ENCODE measurements at places on chromosomes 13 and 19.

- DNase-seq, result no peak
Observed at GRCh38 chr13:33188093-33188882, 97.3 kb downstream of the STARD13 start.

- no peak for DNase-seq
Observed at GRCh38 chr19:2538096-2538757, 62.3 kb downstream of the GADD45B start.

DNA sequence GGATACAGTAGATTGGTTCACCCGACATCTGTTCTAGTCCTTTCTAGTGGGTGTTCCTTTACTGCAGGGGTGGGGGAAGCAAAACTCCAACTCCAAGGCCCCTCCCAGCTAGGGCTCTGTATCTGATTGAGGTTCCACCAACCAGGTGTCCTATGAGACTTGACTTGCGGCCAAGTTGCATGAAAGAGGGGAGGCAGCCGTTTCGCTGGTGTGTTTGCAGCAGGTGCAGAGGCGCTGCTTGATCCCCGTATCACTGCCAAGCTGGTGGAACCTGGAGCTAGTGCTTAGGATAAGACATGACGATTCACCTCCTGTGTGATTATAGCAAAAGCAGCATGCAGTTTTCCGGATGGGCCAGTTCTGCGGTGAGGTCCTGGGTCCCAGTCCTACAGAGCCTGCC lies 338.2 kb downstream of the UQCRFS1 start:
- DNase-seq, result peak; percentile 67

DNA sequence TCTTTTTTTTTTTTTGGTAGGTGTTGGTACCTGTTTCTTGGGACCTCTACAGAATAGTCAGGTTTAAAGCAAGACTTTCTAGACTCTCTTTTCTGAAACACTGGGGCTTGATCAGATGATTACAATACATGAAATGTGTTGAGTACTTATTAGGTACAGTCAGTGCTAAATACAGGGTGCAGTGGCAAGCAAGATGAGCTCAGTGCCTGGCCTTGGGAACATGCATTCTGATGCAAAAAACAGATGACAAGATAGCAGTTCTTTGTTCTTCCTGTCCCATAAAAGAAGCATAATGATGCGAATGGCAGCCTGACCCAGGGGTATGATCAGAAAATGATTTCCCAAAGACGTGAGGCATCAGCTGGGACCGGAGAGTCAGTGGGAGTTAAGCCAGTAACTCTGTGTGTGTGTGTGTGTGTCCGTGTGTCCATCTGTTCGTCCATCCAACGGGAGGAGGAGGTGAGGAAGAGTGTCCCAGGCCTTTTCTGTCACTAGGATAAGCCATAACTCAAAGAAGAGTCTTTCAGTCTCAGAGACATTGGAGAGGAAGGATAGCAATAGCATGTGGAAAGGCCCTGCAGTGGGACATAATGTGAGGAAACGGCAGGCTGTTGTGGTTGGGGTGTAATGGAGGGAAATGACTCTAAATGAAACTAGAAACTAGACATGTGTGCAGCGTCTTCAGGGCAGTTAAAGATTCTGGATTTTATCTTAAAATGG lies 32.2 kb downstream of the SLAIN1 start:
- no peak for DNase-seq

DNA sequence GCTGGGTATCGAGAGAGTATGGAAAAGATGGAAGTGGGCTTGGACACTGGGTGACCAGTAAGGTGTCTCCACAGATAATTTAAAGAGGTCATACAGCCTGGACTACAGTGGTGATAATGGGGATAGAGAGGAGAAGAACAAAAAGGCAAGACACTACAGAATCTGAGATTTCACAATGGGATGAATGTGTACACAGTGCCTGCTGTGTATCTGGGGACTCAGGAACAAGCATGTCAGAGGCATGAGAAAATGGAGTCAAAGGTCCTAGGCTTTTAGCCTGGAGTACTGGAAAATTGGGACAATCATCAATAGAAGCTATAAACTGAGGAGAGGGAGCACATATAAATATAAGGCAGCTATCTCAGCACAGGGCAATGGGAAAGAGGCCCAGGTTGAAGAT lies 69.4 kb downstream of the TSC22D1 start:
- DNase-seq, result no peak

DNA sequence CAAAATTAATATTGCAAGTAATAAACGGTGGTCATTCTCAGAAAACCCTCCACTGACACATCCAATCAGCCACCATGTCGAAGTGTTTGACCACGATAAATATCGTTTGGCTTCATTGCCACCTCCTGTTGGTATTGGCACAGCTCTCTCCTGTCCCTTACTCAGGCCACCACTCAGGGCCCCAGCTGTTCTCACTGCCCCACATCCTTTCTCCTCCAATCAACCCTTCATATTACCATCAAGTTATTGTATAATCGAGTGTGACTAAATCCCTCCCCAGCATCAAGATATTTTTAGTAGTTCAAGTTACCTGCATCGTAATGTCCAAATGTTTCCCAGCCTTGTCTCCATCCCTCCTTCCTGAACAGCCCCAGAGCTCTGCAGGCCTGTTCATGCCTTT lies 50.4 kb downstream of the SACS start:
- DNase-seq, result no peak

GRCh38 chr19:870963-871401 lies 11.5 kb downstream of the CFD start:
- peak; percentile 88 for DNase-seq

DNA sequence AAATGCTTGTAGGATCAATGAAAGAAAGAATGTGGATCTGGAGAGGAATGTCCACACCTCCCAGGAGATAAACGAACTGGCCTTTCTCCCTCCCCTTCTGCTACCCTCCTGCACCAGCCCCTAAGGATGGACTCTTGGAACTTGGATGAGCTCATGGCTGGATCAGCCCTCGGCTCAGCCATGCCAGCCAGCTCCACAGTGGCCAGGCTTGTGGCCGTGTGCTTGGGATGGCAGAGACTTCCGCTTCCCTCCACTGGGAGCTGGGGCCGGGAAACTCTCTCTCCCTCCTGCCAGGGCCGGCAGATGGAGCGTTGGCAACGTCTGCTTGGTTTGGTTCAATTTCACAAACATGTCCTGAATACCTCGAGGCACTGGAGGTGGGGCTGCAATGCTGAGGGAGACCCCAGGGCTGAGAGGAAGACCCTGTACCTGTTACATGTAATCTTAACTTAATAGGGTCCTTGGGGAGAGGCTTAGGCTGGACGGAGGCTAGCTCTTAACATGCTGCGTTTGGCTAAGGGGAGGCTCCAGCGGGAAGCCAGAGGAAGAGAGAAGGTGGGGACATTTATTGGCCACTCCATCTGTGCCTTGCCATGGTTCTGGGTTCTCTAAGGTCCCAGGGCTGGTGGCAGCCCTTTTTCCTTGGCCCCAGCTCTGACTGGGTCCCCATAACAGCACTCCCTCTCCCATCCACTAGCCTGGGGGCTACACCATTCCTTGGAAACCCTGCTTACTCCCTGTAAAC lies 152.5 kb downstream of the IER2 start:
- DNase-seq, result no peak

DNA sequence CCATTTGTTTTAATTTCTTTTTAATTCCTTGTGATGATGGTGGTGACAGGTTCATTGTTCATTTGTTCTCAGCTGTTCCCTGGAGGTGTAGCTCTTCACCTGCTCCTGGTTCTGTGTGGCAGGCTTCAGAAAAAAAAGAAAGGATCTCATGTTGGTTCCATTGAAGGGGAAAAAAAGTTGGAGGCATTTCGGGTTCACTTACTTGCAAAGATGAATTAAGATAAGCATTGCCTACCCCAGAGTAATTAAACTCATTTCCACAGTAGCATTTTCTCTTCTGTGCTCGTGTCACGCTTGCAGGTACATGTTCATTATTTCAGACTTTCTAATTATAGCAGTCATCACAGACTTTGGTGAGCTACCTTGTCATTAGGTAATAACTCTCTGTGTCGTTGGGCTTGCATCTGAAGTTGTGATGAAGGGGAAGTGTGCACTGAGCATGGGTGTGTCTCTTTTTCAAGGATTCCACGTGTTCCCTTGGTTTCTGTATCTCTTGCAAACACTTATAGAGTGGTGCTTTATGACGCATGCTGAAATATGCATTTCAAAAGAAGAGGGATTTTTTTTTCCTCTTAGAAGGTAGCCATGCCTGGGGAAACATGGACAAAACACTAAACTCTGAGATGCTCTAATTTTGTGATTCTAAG lies 69.1 kb downstream of the MTUS2 start:
- no peak for DNase-seq

Data from NCI-H1092 (cell line).